ENCODE measurements at places on chromosomes 13 and 19.

- DNase-seq: no peak
Measured at GRCh38 chr19:38635483-38636399, 11.7 kb upstream of the ACTN4 start.

- peak; percentile 16 for DNase-seq
Measured at GRCh38 chr13:77429320-77430142, 102.6 kb upstream of the MYCBP2 start.

DNA sequence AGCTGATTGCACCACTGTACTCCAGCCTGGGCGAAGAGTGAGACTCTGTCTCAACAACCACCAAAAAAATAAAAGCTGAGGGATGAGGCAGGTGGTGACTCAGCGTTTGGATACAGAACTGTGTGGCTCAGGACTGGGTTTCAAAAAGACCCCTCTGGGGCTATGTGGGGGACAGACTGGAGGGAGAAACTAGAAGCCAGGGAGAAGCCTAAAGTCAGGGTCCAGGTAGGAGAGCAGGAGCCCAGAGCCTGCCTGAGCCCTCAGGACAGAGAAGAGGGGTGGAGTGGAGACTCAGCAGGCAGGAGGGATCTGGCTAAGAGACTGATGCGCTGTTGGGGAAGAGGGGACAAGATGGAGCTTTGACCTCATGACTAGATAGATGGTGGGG, 1.8 kb upstream of the CD37 start:
- no peak for DNase-seq

DNA sequence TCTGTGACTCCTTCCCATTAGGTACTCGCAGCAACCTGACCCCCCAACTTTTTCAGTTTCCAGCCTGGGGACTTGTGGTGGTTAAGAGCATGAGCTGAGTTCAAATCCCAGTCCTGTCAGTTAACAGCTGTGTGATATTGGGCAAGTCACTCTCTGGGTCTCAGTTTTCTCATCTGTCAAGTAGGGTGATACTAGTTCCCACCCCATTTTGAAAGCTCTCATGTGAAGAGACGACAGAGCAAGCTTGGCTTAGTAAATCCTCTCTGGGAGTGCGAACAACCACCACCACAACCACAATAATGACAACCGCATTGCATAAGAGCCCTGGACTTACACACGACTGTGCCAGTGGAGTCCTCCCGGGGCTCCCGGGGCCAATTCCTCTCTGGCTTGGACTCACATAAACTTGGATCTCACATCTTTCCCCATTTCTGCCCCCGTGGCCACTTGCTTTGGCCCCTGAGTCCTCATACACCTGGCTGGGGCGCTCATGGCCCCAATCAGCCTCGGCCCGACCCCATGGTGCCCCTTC, 454 bp downstream of the BLVRB start:
- DNase-seq: no peak

DNA sequence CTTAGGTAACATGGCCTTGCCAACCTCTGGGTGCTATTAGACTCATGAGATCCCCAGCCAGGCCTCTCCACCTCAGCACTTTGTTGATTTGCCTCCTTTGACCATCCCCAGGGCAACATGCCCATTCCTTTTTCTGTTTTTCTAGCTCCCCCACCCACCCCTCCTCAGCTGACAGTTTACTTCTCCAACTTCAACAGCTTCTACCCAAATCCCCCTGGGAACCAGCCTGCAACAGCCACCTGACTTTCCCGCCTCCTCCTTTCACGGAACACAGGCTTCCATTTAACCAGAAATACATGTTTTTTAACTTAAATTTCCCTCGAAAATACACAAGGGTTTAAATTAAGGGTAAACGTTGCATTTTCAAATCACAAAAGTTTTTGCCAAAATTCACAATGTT, 117.3 kb downstream of the DLEU7 start:
- no peak for DNase-seq

DNA sequence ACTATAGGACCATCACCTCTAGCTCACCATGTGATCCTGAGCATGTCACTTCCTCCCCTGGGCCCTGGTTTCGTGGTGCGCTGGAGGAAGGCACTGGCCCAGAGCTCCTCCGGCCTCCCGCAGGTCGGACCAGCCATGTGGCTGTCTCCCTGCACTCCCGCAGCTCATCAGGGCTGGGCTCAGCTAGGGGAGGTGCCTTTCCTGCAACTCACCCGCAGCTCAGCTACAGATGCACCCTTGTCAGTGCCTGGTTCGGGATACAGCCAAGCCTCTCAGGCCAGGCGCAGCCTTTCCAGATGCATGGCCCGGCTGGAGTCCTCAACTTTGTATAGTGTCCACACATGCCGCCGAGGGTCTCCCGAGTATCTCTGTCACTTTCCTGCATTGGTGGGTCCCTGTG, 138.2 kb upstream of the VSTM2B start:
- no peak for DNase-seq

GRCh38 chr13:39787086-39787487, 131.6 kb downstream of the COG6 start:
- DNase-seq: no peak

DNA sequence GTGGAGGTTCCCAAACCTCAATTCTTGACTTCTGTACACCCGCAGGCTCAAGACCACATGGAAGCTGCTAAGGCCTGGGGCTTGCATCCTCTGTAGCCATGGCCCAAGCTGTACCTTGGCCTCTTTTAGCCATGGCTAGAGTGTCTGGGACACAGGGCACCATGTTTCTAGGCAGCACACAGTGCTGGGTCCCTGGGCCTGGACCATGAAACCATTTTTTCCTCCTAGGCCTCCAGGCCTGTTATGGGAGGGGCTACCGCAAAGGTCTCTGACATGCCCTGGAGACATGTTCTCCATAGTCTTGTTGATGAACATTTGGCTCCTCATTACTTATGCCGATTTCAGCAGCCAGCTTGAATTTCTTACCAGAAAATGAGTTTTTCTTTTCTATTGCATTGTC, 701.4 kb downstream of the FGF9 start:
- DNase-seq: no peak

DNA sequence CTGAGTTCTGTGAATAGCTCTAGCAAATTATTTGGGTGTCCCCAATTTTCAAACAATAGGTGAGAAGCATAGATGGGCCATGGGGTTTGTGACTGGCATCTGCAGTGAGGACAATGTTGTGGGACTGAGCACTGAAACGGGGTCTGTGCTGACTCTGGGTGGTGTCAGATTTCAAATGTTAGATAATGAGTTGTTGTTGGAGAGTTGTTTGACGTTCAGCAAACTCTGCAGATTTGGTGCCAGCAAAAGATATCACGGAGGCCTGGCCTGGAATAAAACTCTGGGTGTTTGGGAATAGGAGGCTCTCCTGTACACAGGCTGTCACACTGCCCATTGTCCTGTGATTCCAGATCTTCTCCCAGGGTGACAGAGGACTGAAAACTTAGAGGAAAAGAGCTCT, 2.9 kb downstream of the ZNF90 start:
- DNase-seq: no peak

- no peak for DNase-seq
Measured at GRCh38 chr13:41708713-41709112, 251.4 kb downstream of the RGCC start.

GRCh38 chr13:24212674-24213073, 52.2 kb downstream of the SPATA13 start:
- no peak for DNase-seq

GRCh38 chr19:49887665-49888509, 8.8 kb downstream of the IL4I1 start:
- no peak for DNase-seq

GRCh38 chr13:72534951-72535640, 192.3 kb downstream of the MZT1 start:
- no peak for DNase-seq

GRCh38 chr13:33092073-33092987, 76.1 kb downstream of the KL start:
- no peak for DNase-seq

GRCh38 chr13:82010780-82011179, 1669.9 kb upstream of the SPRY2 start:
- DNase-seq: no peak

DNA sequence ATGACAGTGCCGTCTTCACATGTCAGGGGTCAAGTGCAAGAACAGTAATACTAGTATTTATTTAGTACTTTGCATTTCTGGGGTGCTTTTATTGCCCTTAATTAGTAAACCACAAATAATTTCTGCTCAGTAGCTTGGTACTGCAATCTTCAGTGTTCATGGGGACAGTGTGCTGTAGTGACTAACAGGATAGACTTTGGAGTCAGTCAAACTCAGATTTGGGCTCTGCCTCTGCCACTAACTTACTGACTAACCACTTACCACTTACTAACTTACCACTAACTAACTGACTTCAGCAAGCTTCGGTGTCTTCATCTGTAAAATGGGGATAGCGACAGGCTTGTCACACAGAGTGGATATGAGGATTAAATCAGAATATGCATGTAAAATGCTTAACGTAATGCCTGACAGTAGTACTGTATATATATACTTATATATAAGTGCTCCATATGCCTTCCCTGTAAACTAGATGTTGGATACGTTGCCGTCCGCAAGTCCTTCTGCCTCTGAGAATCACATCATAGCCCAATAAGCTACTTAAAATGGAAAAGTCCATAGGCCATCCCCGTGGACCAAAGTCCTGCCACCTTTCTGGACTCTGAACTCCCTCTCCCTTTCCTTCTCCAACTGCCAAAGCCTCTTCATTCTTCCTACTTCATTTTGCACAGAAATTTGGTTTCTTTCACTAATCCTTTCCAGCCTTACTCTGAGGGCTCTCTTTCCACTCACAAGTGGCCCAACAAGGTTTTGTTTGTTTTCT, 158.1 kb downstream of the ZIC5 start:
- no peak for DNase-seq

- DNase-seq: no peak
Measured at GRCh38 chr19:3198901-3199700, 13.4 kb downstream of the NCLN start.

- no peak for DNase-seq
Measured at GRCh38 chr13:112455476-112456059, 79.4 kb downstream of the SPACA7 start.

DNA sequence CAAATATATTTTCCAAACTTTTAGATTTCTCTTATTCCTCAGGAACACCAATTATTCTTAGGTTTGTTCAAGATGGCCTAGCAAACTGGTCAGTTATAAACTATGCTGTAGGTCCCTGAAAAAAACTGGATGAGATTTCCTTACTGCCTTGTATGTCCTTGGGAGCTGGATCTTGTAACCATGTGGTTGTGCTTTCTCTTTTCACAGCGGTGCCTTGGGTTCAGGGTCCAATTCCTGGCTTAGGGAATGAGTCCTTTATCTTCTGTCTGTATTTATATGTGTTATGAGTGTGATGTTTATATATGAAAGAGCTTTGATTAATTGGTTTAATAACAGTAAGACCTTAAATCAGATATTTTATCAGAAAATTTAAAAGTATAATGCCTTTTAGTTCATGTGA, 23.5 kb upstream of the GRTP1 start:
- no peak for DNase-seq

- no peak for DNase-seq
Measured at GRCh38 chr19:1747285-1748114, 5.8 kb upstream of the ONECUT3 start.

DNA sequence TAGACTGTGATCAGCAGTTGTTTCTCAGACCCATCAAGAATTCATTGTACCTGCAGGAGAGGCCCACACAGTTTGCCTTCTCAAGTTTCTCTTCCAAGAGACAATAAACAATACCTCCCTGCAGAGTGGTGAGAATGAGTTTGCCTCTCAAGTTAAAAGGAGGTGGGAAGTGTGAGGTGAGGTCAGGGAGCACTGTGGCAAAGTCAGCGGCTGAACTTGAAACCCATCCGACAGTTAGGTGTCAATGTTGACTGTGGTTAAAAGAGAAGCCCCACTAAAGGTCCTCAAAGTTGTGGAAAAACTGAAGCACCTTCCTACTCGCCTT, 72.9 kb upstream of the TSC22D1 start:
- DNase-seq: no peak

- no peak for DNase-seq
Measured at GRCh38 chr19:58350001-58350861, 3.1 kb downstream of the A1BG start.

GRCh38 chr19:19711934-19712828, 20.7 kb downstream of the ZNF14 start:
- no peak for DNase-seq

DNA sequence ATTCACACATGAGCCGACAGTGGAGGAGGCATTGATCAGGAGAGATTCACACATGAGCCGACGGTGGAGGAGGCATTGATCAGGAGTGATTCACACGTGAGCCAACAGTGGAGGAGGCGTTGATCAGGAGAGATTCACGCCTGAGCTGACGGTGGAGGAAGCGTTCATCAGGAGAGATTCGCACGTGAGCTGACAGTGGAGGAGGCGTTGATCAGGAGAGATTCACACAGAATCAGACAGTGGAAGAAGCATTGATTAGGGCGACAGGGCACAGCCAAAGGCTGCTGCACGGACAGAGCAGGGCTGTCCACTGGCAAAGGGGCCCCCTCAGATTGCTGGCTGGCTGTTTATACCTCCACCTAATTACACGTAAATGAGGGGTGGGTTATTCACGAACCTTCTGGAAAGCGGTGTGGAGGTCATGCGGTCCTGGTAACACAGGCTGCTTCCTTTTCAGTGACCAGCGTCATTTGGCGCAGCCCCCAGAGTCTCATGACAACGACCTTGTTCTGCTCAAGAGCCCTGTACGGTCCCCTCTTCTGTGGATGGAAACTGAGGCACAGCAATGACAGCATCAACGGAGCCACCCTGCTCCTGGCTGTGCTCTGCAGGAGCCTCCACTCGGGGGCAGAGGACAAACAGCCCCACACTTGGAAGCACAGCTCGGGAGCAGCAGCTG, 50.6 kb upstream of the GAS6 start:
- DNase-seq: no peak

DNA sequence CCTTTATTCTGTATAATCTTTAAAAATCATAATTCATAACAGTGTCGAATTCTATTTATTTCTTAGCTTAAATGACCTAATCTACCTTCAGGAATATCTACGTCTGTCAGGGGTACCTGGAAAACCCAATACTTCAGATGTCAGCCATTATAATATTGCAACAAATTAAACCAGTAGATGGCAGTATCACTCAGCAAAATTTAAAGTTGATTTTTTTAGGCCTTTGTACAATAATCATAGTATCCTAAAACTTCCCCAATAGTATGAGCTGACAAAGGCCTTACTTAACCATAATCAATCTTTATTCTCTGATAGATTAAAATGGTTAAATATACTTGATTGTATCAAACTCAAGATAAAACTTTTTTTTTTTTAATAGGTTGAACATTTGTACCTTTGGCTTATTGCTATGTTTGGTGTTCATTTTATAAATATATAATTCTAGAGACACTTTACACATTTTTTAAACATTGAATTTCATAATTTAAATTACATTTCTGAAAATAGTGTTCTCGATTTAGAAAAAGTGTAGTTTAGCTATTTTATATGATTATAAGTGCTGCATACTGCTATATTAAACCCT, 830.2 kb upstream of the SPRY2 start:
- no peak for DNase-seq

Data from activated CD4-positive, alpha-beta T cell treated with anti-CD3 and anti-CD28 coated beads for 24 hours (primary cell).